ENCODE measurements at places on chromosomes 16 and 17. TPM values are rescaled to one million over a fixed set of nuclear protein-coding genes. Genes with fewer than 3 reads are reported as not detected.
A peak's percentile ranks its signal among the peaks of the same experiment; 100 is the strongest.

GRCh38 chr16:5979905-5980550 is 882.4 kb upstream of the EEF2KMT start:
- no peak for DNase-seq

The CCDC137 gene
- polyA plus RNA-seq = 13.7 TPM

The PROCA1 gene
- polyA plus RNA-seq = not detected

- DNase-seq = peak; percentile 76
Measured at GRCh38 chr16:20763461-20764232, at the start of gene ACSM3. TSS of gene ACSM3 (plus strand) at chr16:20764014. CDS start at chr16:20770035, 6,021 bp downstream.

GRCh38 chr16:49932434-49932833 is 76.5 kb upstream of the ZNF423 start:
- DNase-seq = no peak

The CEP95 gene
- 36.0 TPM for polyA plus RNA-seq

DNA sequence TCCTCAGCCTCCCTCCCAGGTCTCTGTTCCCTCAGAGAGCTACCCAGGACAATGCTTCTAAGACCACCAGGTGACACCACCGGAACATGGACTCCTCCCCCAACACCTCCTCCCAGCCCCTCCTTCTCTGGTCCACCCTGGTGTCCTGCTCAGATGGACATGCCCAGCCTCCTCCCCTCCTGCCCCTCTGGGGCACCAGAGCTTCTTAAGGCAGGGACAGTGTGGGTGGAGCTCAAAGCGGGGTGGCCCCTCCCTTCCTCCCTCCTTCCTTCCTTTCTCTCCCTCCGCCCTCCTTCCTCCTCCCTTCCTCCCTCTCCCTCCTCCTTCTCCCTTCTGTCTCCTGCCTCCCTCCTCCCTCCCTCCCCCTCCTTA is 22.7 kb downstream of the TRPV3 start:
- DNase-seq = no peak

DNA sequence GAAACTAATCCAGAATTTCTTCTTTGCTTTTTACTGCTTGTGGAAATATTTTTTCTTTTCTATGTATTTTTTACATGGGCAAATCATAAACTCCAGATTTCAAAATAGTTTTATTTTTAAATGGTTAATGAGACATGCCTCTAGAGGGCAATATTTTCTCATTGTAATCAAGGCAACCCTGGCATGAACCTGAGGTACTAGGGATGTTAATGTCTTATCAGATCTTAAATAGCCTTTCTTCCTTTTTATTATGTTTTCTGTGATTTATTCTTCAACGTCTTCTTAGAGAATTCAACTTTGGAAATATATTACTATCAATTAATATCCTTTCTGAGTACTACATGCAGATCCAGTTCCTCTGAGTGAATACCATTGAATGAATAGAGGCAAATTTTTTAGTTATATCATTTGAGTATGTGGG is 324.7 kb downstream of the BCAS3 start:
- no peak for DNase-seq

Data from muscle of arm (tissue), 14 donors.